ENCODE measurements at places on chromosomes 4 and X. TPM values are rescaled to one million over a fixed set of nuclear protein-coding genes. Genes with fewer than 3 reads are reported as not detected.
A peak's percentile ranks its signal among the peaks of the same experiment; 100 is the strongest.

GRCh38 chrX:16060252-16060651 lies 63.1 kb upstream of the GRPR start:
- no peaks in the 10 kb centered on the region for H3K4me1 ChIP-seq
- H3K27ac ChIP-seq, result no peak overlapping the region
- no peaks in the 10 kb centered on the region for H3K27me3 ChIP-seq
- no peaks in the 10 kb centered on the region for H3K36me3 ChIP-seq
- H3K4me3 ChIP-seq, result no peak overlapping the region
- DNase-seq, result no peak

- no peaks in the 10 kb centered on the region for H3K36me3 ChIP-seq
- H3K4me3 ChIP-seq, result no peak overlapping the region
- H3K4me1 ChIP-seq, result peaks cover 3% of the 10 kb centered on the region
- peak overlapping the region; percentile 96 for H3K27ac ChIP-seq
- H3K27me3 ChIP-seq, result no peaks in the 10 kb centered on the region
Observed at GRCh38 chr4:76623217-76624045, 188.4 kb downstream of the SHROOM3 start.

ARAP2 gene
- polyA plus RNA-seq, result 0.26 TPM

DNA sequence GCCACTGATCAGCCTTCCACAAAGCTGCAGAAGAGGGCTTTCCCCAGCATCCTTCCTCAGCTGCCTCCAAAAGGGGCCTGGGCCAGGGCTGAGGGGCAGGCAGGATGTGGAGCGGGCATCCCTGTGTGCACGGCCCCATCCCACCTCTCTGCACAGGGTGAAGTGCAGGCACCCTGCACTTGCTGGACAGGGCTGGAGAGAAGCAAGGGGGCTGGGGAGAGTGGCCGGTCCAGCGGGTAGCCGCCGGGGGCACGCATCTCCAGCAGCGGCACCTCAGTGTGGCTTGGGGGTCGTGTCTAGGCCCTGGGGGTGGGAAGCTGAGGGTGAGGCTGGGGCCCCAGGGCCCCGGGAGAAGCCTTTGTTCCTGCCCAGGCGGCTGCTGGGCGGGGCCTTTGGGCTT lies 3.0 kb downstream of the AVPR2 start:
- H3K36me3 ChIP-seq, result no peaks in the 10 kb centered on the region
- H3K4me1 ChIP-seq, result no peaks in the 10 kb centered on the region
- no peak overlapping the region for H3K4me3 ChIP-seq
- H3K27me3 ChIP-seq, result no peaks in the 10 kb centered on the region
- no peak for DNase-seq

DNA sequence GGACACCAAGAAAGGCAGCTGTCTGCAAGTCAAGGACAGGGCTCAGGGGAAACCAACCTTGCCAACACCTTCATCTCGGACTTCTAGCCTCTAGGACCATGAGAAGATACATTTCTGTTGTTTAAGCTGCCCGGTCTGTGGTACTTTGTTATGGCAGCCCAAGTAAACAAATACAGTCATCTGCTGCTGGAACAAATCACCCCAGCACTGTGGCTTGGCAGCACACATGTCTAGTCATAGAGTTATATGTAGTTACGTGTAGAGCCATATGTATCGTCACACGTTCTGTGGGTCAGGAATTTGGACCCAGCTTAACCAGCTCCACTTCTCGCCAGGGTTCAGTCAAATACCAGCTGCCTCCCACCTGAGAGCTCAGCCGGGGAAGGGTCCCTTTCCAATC lies 2.5 kb downstream of the HTT-AS start:
- no peak overlapping the region for H3K4me3 ChIP-seq
- H3K27ac ChIP-seq, result no peak overlapping the region
- DNase-seq, result no peak
- no peaks in the 10 kb centered on the region for H3K36me3 ChIP-seq

DNA sequence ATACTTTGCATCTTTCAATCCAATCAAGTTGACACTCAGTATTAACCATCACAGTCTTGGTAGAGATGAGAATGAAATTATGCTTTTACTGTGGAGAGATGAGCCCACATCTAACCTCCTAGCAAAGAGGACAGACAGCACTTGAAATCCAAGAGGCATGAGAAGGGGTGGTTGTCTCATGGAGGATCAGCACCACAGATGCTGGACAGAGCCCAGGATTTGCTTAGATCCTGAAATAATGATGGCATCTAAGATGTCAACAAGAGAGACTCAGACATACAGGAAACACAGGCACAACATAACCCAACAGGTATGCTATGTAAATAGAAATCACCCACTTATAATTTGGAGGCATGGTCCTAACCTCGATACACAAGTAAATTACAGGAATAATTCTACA lies 74.3 kb upstream of the VCX2 start:
- no peak overlapping the region for H3K27ac ChIP-seq
- no peak for DNase-seq
- H3K36me3 ChIP-seq, result no peaks in the 10 kb centered on the region
- H3K27me3 ChIP-seq, result no peaks in the 10 kb centered on the region
- no peaks in the 10 kb centered on the region for H3K4me1 ChIP-seq

DNA sequence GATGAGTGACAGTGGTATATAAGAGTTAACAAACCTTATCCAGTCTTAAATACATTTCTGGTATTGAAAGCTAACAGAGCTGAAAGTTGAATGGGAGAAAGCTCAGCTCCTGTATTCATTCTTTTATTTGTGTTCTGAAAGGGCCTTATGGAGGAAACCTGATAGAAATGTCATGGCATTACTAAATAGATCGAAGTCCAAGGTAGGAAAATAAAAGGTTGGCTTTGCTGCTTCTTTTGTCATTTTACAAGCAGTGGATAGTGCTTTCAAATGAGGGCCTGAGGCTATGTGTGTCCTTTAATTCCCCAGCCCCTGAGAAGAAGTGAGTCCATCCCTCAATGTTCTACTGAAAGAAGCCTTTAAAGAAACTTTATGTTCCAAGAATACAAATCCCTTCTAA lies 974.3 kb upstream of the INTU start:
- H3K27me3 ChIP-seq, result no peaks in the 10 kb centered on the region
- H3K4me1 ChIP-seq, result no peaks in the 10 kb centered on the region
- H3K27ac ChIP-seq, result no peak overlapping the region

GRCh38 chrX:69282893-69283690 lies 117.8 kb upstream of the PJA1 start:
- DNase-seq, result no peak
- H3K36me3 ChIP-seq, result no peaks in the 10 kb centered on the region
- no peak overlapping the region for H3K27ac ChIP-seq

DNA sequence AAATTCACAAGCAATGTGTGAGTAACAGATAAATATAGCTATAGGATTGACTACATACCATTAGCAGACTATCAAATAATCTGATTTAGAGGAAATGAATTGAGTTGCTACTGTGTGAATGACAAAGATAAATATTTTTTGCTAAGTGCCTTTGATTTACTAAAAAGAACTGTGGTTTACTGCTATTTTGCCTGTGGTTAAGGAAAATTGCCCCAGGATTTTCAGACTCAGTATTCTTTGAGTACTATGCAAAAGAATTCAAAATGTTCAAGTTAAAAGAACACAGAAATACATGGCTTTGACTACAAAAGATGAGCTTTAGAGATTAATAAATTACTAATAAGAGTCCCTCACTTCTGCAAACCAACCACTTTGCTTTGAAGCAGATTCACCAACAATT lies 853.8 kb downstream of the ADGRL3 start:
- H3K4me1 ChIP-seq, result no peaks in the 10 kb centered on the region
- H3K4me3 ChIP-seq, result no peak overlapping the region
- no peaks in the 10 kb centered on the region for H3K36me3 ChIP-seq
- H3K27me3 ChIP-seq, result no peaks in the 10 kb centered on the region
- no peak for DNase-seq

GRCh38 chrX:148629434-148629833 lies 129.0 kb downstream of the AFF2 start:
- no peak overlapping the region for H3K4me3 ChIP-seq
- DNase-seq, result no peak
- H3K36me3 ChIP-seq, result no peaks in the 10 kb centered on the region
- H3K4me1 ChIP-seq, result no peaks in the 10 kb centered on the region
- H3K27me3 ChIP-seq, result no peaks in the 10 kb centered on the region
- H3K27ac ChIP-seq, result no peak overlapping the region

DNA sequence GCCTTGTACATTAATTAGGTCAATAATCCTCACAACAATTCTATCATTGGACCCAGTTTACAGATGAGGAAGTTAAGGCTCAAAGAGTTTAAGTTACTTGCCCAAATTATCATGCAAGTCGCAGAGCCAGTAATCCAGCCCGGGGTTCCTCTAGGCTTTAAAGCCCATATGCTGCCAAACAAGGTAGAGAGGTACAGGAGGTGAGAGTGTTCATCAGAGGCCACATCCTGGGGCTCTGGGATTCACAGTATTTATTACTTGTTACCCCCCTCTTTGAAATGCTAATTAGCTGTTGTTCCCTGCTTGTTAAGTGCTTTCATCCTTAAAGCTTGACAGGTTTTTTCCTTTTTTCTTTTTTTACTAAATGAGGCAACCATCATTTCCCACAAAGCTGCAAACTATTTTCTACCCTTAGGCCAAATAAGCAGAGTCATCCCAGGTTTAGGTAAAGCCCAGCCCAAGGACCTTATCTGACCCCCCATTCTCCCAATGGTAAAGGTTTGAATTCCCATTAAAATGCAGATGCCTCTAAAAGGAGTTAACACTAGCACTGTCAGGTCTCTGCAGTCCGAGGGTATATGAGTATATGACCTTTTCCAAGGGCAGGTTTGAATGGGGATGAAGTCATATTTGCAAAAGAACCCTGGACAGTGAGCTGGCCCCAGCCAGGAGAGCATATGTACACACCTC lies 150.3 kb downstream of the SOX3 start:
- no peak for DNase-seq
- H3K4me1 ChIP-seq, result no peaks in the 10 kb centered on the region
- H3K36me3 ChIP-seq, result no peaks in the 10 kb centered on the region
- no peak overlapping the region for H3K4me3 ChIP-seq
- no peak overlapping the region for H3K27ac ChIP-seq
- no peaks in the 10 kb centered on the region for H3K27me3 ChIP-seq

DNA sequence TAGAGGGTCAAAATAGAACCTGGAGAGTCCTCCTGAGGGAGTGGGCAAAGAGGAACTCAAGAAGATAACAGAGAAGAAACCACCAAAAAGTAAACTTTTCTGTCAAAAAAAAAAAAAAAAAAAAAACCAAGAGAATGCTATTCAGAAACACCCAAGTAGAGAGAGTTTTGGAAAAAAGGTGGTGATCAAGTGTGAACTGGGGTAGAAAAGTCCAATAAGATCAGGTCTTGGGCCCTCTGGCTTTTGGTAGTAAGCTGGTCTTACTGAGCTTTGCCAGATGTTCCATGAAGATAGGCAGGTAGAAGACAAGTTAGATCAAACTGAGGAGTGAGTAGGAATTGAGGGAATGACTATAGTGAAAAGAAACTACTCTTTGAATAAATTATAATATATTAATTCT lies 167.5 kb downstream of the COL25A1 start:
- no peak overlapping the region for H3K27ac ChIP-seq
- H3K4me3 ChIP-seq, result no peak overlapping the region
- H3K27me3 ChIP-seq, result no peaks in the 10 kb centered on the region
- H3K4me1 ChIP-seq, result no peaks in the 10 kb centered on the region
- H3K36me3 ChIP-seq, result no peaks in the 10 kb centered on the region

- no peak for DNase-seq
- no peaks in the 10 kb centered on the region for H3K27me3 ChIP-seq
- no peaks in the 10 kb centered on the region for H3K4me1 ChIP-seq
Observed at GRCh38 chrX:48590203-48591103, 6.8 kb upstream of the WDR13 start.

GRCh38 chr4:24772952-24773351 lies 22.4 kb upstream of the SOD3 start:
- no peak overlapping the region for H3K27ac ChIP-seq
- H3K36me3 ChIP-seq, result no peaks in the 10 kb centered on the region
- H3K4me3 ChIP-seq, result no peak overlapping the region
- no peak for DNase-seq

DNA sequence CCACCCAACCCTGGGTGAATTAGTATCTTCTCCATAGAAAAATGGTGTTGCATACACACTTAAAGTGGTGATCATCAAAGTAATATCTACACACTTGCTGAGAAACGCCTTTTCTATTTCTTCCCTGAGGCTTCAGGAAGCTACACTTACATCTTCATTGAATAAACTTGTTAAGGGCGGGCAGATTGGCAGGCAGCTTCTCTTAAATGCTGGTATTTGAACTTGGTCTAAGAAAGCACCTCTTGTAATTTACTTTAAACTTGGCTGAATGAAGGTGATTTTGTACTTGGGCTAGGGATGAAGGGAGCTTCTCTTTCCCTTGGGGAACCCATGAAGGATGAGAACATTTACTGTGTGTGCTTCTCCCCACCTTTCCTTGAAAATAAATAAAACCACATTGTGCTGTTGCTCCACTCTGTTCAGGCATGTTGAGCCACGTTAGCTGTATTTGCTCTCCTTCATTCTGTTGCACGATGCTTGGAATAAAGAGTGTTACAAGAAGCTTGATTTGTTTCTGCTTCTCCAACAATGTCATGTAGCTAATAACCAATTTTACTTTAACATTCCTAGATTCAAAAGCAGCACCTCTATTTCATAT lies 430.1 kb downstream of the ANKRD50 start:
- no peak for DNase-seq
- H3K36me3 ChIP-seq, result no peaks in the 10 kb centered on the region
- peaks cover 2% of the 10 kb centered on the region for H3K4me1 ChIP-seq
- H3K4me3 ChIP-seq, result no peak overlapping the region
- H3K27ac ChIP-seq, result no peak overlapping the region
- H3K27me3 ChIP-seq, result no peaks in the 10 kb centered on the region

- DNase-seq, result no peak
- no peak overlapping the region for H3K4me3 ChIP-seq
- H3K27ac ChIP-seq, result no peak overlapping the region
- no peaks in the 10 kb centered on the region for H3K4me1 ChIP-seq
- H3K27me3 ChIP-seq, result no peaks in the 10 kb centered on the region
- no peaks in the 10 kb centered on the region for H3K36me3 ChIP-seq
Observed at GRCh38 chr4:54942721-54943120, 182.7 kb downstream of the KDR start.

- DNase-seq, result no peak
- no peak overlapping the region for H3K4me3 ChIP-seq
- H3K27ac ChIP-seq, result no peak overlapping the region
- H3K36me3 ChIP-seq, result no peaks in the 10 kb centered on the region
Observed at GRCh38 chr4:8585721-8586212, 5.6 kb downstream of the GPR78 start.

- no peaks in the 10 kb centered on the region for H3K27me3 ChIP-seq
- H3K4me3 ChIP-seq, result no peak overlapping the region
- no peak overlapping the region for H3K27ac ChIP-seq
- no peaks in the 10 kb centered on the region for H3K4me1 ChIP-seq
- DNase-seq, result no peak
Observed at GRCh38 chrX:132508834-132509233, 20.0 kb upstream of the MBNL3 start.

OPHN1 gene
- polyA plus RNA-seq, result 0.25 TPM
